Colonic mucosa (tissue), 4 donors: ENCODE measurements at places on chromosomes 7 and 10.

DNA sequence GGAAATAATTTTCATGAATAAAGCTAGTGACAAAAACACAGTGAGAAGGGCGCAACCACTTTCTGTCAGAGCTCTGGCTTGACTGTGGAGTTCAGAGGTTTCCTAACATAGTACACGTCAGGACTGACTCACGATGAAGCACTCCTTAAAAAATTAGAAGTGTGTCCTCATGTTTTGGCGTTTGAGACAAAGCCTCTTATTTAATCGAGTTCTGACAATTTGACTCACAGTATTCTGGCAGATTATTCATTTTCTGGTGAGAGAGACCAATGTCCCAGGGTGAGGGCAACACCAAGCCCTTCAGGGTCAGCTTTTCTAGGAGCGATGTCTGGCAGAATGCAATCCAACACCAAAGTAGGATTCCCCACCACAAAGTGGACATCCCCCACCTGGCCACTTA lies 108.7 kb downstream of the DIP2C start:
- DNase-seq = no peak

DNA sequence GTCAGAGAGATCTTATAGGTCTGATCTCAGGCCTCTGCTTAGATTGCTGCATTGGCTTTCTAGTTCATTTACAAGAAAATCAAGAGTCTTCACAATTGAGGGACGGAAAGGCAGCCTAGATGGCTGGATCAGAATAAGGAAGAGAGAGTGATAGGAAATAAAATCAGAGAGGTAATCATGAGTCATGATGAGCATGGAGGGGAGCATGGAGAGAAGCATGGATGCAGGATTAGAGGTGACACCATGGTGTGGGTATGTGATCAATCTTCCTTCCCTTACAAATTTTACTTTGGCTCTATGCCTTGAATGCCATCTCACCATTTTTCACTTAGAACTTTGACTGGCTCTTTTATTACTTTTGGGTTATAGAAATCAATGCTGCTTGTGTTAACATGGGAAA lies 1.4 kb downstream of the BCCIP start:
- DNase-seq = no peak

DNA sequence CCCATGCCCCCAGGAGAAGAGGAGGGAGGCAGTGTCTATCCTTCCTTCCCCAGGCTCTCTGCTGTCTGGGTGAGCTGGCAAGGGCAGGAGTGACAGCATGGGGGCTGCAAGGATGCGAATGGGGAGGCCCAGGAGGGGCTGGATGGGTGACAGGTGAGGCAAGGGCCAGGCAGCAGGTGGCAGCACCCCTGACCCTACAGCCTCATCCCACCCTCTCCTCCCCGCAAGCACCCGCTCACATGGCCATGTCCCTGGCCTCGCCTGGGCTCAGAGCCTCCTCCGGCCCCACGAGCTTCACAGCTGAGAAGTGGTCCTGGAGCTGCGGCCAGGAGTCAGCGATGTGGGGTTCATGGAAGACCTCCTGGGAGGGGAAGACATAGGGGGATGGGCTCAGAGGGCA lies 5.4 kb downstream of the PLOD3 start:
- DNase-seq = no peak

DNA sequence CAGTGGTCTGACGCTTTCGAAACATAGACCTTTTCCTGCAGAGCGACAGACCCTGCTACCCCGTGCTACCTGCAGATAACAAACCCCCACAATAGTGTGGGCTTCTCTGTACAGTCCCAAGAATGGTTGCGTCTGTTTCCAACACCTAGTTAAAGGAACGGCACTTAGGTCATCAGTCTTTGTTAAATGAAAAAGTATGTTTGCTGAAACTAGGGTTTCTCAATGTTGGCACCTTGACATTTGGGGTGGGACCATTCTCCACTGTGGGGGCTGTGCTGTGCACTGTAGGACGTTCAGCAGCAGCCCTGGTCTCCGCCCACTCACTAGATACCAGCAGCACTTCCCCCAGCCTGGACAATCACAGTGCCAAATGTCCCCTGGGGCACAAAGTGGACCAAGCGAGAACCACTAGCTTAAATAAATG lies 13.7 kb downstream of the TECTB start:
- DNase-seq = no peak

DNA sequence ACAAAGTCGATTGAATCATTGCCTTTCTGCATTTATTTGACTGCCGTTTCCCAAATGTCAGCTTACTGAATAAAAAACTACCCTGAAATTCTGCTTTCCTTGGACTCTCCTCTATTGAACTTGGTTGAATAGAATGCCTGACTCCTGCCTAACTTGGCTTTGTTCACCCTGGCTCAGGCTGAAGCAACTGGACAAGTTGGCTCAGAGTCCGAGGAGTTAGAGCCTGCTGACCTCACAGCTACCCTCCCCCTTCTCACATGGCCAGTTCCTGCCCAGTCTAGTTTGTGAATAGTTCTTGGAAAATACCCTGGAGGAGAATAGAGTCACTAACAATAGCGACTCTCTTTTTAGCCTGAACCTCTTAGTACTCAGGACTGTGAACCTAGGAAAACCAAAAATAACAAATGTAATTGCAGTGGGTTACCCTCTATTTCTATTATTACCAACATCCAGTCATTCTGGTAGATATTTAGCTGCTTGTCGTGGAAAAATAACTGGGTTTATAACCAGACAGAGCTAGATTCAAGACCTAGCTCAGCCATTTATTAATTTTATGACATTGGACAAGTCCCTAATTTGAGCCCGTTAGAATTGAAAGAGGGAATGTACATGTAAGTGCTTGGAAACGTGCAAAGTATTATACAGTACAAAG lies 17.3 kb upstream of the NRBF2 start:
- peak; percentile 40 for DNase-seq

DNA sequence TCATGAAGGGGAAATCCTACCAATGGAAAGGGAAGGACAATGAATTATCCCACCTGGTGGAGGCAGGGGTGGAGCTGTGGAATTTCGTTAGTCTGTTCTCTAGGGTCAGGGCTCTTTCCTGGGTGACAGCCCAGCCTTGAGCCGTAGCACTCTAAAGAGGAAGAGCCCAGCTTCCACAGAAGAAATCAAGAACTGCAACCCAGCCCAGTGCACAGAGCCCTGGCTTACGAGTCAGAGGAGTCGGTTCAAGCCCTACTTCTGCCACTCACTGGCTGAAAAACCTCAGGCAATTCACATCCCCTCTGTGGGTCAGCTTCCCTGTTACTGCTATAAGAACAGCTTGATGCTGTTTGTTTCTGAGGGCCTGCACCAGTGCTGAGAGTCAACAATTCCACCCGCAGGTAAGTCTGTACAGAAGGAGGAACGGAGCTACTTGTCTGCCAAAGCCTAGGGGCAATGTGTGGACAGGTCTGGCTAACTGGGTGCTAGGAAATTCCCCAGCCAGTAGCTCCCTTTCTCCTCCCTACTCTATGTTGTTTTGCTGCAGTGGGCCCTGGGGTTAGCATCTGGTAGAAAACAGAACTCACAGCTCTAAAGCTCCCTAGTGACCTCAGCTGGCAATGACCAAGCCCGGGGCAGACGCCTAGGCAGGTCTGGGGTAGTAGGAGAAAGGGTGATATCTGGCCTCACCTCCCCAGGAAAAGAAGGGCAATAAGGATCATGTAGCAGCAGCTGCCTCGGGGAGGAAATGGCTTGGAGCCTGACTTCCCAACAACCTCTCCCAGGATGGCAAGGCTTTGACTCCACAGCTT lies 3.3 kb downstream of the AVPI1 start:
- peak; percentile 71 for DNase-seq

- no peak for DNase-seq
Measured at GRCh38 chr10:98267894-98268693, at the start of gene LOXL4. TSS of gene LOXL4 (minus strand) at chr10:98268194. CDS start at chr10:98263019, 5,175 bp downstream.

DNA sequence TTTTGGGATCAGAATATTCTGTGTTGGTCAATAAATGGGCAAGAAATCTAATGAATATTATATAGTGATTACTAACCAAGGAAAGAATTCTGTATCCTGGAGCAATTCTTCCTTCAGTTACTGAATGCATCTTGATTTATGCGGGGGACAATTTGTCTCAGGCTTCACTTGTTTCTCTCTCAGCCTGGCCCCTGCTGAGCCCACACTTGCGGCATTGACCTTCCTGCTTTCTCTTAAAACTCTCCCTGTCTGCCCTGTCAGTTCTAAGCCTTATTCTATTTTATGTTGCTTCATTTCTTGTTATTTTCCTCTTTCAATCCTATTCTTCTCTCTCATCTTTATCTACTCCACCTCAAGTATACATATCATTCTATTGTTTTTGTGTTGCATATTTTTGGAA lies 122.1 kb upstream of the TPK1 start:
- no peak for DNase-seq

- no peak for DNase-seq
Measured at GRCh38 chr7:53600296-53600695, 564.9 kb downstream of the POM121L12 start.

- no peak for DNase-seq
Measured at GRCh38 chr7:157528785-157529341, 192.1 kb downstream of the DNAJB6 start.

DNA sequence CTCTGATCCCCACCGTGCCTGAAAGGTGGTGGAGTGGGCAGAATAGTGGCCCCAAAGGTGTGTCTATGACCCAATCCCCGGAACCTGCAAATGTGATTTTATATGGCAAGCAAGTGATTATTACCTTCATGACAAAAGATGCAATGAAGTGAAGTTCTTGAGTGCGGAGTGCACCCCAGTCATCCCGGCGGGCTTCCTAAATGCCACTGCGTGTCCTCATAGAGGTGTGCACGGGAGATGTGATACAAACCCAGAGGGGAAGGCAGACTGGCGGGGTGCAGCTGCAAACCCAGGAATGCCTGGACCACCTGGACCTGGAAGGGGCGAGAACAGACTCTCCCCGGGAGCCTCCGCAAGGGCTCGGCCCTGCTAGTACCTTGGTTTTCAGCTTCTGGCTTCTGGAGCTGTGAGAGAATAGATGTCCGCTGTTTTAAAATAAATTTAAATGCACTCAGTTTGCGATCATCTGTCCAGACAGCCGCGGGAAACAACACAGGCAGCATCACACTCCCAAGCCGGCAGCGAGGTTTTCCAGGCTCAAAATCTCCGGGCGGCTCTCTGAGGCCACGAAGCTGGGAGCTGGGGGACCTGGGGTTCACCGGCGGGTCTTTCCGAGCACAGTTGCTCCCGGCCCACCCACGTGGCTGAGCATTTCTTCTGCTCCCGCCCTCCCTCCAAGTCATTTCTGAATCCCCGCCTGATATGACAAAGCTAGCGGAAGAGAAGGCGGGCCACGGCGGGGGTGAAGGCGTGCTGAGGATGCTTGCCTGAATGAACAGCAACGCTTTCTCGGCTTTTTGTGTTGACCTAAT lies 50.4 kb upstream of the EBF3 start:
- no peak for DNase-seq

- DNase-seq = peak; percentile 49
Measured at GRCh38 chr7:117873310-117874190, at the start of gene CTTNBP2. TSS of gene CTTNBP2 (minus strand) at chr7:117873441. CDS start at chr7:117873415, 26 bp downstream.

GRCh38 chr10:122373721-122374120 lies 787 bp upstream of the PLEKHA1 start:
- DNase-seq = peak; percentile 44

- DNase-seq = peak; percentile 94
Measured at GRCh38 chr7:47354831-47355541, 226.9 kb downstream of the TNS3 start.

GRCh38 chr10:110754375-110755105 lies 110.4 kb downstream of the RBM20 start:
- no peak for DNase-seq

- DNase-seq = no peak
Measured at GRCh38 chr10:63260860-63261251, 127.7 kb downstream of the NRBF2 start.

GRCh38 chr7:79855172-79855571 lies 279.5 kb upstream of the GNAI1 start:
- DNase-seq = no peak

- DNase-seq = peak; percentile 16
Measured at GRCh38 chr7:77687747-77688144, 8.5 kb upstream of the RSBN1L start.

DNA sequence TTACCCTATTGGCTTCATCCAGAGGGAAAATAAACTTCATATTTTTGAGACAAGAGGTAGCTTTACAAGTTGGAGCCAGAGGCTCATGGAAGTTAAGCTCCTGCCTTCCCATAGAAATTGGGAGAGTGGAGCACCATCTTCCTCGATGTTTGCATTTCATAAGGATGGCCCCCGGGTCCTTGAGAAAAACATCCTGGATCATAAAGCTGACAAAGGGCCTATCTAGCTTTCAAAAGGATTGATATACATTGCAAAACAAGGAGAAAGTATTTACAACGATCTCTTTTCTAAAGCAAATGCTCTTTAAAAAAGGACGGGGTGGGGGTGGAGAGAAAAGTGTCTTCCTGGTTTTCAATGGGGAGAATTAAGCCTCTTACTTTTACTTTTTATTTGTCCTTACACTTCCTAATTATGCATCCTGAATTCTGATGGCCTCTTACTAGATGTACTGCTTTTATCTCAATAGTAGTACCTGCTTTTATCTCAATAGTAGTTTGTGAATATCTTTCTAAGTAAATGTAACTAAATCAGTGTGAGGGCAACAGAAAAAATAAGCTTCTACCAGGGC lies 65.6 kb downstream of the PTPRZ1 start:
- DNase-seq = no peak

GRCh38 chr10:93220296-93221170 lies 146.8 kb downstream of the CYP26A1 start:
- no peak for DNase-seq

- no peak for DNase-seq
Measured at GRCh38 chr7:25356534-25357151, 128.4 kb upstream of the NPVF start.

- DNase-seq = no peak
Measured at GRCh38 chr10:75350791-75351190, 50.8 kb downstream of the ZNF503 start.

DNA sequence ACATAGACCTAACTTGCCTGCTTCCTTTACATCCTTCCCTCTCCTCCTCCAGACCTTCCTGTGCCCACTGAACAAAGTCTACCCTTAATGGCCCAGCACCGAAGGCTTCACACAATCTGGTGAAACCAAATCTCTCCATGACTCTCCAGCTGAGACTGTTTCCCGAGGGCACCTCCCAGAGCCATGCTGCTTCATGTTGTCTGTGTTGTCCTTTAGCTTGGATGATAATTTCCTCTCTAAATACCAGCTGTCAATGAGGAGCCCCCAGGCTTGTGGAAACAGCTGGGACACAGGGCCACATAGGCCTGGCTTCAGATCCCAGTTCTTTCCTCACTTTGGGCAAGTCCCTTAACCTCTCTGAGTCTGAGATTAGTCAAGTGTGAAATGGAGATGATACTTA lies 54.3 kb downstream of the DLD start:
- DNase-seq = no peak

DNA sequence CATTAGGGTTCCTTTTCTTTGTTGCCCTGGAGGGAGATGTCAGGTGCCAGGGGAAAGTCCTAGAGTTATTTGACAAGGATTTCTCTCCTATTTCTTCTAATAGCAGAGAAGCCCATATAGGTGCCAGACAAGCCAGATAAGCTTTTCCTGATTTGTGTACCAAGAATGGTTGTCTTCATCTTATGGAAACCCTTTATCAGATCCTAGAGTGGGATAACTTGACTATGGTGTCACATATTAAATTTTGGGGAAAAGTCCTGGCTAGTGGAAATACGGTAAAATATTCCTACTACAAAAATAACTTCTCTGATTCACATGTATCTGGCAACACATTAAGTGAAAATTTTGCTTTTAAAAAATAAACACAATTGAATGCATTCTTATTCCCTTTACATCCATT lies 1.2 kb downstream of the OR2A12 start:
- DNase-seq = no peak
